ENCODE measurements at places on chromosomes 5 and 9.

DNA sequence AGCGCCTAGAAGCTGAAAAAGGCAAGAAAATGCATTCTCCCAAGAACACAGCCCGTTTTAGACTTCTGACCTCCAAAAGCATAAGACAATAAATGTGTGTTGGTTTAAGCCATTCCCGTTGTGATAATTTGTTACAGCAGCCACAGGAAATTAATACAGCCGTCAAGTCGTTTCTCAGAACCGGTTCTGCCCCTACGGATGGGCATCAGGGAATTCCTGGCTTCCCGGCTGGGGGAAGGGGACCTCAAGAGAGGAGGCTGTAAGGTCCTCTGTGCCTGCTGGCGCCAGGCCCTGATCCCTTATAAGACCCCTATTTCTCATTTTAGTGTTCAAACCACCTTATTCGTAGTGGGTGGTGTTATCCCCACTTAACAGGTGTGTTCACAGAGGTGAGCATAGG, 50.6 kb upstream of the RPL26L1 start:
- DNase-seq, result no peak

GRCh38 chr5:56674441-56674840, 140.9 kb upstream of the MAP3K1 start:
- DNase-seq, result no peak

GRCh38 chr5:97838214-97838613, 655.2 kb upstream of the RIOK2 start:
- peak; percentile 59 for DNase-seq

DNA sequence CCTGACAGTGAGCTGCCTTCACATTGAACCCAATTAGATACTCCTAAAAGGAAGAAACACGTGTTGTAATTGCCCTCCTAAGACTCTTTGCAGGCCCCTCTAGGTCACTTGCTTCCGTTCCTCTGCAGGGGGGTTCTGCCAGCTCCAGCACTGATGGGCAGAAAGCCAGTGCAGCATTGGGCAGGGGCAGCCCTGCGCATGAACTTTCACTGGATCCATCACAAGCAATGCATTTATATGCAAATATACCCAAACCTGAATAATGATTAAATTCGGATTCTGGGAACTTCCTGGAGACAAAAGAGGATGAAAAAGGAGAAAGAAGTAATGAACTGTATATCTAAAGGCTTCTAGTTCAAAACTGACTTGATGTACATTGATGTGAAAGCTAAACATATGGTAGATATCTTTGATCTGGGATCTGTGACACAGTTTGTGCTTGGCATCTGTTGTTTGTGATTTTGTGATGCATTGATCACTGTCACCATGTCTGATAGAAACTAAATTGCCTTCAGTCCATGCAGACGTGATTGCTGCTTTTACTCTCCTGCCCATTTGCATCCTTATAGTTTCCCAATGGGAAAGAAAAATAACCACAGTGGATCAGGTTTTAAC, 313.4 kb downstream of the DEPDC1B start:
- DNase-seq, result peak; percentile 60

GRCh38 chr5:149712439-149713147, 17.5 kb upstream of the PPARGC1B start:
- DNase-seq, result no peak

DNA sequence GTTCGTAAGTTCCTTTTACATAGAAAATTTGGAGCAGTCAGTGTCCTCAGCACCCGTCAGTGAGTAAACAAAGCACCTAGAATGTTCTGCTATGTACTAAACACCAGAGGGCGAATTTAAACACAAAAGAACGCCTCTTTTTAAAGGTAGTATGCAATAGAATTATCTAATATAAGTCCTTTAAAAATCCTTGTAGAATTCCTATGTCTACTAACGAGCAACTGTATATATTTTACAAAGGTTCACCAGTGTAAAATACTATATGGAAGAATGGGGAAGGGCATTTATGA, 499 bp upstream of the TMEM232 start:
- DNase-seq, result no peak

DNA sequence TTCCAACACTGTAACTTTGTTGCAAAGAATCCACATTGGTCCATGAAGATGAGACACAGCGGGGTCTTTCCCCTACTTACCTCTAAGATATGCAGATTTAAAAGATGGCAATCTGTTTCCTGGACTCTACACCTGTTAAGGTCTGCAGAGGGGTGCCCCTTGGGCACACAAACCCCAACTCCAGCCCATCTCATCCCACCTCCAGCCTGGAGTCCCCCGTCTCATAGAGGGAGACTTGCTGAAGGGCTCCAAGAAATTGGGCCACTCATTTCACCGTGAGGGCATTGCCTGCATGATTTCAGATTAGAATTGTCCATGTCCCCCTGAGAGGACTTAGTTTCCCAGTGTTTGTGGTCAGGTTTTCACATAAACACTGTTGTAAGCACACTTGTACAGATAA, 365.7 kb downstream of the IRX2 start:
- no peak for DNase-seq

GRCh38 chr9:130215341-130216119, 43.3 kb downstream of the NCS1 start:
- no peak for DNase-seq

GRCh38 chr9:125694478-125694877, 12.5 kb downstream of the MAPKAP1 start:
- no peak for DNase-seq

GRCh38 chr5:96370976-96371375, 62.1 kb downstream of the PCSK1 start:
- peak; percentile 72 for DNase-seq

- no peak for DNase-seq
These were observed 53.0 kb downstream of the PCDH1 start for GRCh38 chr5:141825241-141825671.

DNA sequence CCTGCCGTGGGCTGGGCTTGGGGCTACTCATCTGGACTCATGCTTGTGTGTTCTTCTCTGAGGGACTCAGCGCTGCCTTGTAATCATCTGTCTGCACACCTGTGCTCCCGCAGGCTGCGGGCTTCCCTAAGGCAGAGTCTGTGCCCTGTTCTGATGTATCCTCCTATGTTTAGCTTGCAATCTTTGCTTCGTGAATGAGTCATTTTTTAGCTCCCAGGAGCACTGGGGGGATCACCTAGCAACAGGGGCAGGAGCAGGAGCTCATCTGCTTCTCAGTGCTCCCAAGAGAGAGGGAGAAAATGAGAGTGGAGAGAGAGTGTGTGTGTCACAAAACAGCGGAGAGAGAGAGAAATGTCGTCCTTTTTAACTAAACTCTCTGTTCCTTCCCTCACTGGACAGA, 202.4 kb upstream of the ZNF618 start:
- no peak for DNase-seq

DNA sequence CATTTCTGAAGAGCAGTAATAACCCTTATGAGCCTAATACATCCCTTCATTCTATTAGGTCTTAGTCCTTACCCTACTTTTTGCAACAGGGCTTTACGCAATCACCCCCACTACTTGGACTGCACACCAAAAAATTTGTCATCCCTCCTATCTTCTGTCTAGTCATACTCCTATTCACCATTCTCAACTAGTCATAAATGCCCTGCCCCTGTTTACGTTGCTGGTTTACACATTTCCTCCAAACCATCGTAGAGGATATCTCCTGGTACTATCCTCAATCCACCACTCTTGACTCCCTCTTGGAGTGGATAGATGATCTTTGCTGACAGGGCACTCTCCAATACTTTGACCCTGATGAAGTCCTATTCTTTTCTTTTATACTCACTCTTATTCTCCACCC, 98.2 kb upstream of the CCNG1 start:
- no peak for DNase-seq

- DNase-seq, result no peak
These were observed 149.5 kb upstream of the LHFPL2 start for GRCh38 chr5:78797936-78798672.

- no peak for DNase-seq
These were observed 104.3 kb downstream of the TRPM6 start for GRCh38 chr9:74783408-74783807.

DNA sequence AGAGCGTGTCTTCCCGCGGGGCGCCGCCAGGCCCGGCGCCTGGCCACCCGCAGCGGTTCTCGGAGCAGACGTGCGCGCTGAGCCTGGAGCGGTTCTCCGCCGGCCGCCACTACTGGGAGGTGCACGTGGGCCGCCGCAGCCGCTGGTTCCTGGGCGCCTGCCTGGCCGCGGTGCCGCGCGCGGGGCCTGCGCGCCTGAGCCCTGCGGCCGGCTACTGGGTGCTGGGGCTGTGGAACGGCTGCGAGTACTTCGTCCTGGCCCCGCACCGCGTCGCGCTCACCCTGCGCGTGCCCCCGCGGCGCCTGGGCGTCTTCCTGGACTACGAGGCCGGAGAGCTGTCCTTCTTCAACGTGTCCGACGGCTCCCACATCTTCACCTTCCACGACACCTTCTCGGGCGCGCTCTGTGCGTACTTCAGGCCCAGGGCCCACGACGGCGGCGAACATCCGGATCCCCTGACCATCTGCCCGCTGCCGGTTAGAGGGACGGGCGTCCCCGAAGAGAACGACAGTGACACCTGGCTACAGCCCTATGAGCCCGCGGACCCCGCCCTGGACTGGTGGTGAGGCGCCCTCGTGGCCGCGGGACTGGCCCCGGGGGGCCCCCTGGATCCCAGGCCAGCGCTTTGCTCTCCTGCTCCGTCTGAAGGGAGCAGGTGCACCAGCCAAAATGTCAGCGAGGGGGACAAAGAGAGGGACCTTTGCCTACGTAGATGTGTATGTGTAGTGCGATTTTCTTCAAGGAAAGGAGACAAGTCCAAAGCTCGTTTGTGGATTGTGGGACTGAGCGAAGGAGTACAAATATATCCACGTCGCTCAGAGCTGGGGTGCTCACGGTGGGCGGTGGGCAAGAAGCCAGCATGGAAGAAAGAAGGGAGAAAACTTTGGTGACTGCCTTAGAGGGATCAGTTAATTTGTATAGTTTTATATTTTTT, 19.5 kb downstream of the BTNL9 start:
- DNase-seq, result no peak

- DNase-seq, result no peak
These were observed 7.8 kb downstream of the ALAD start for GRCh38 chr9:113393281-113393680.

GRCh38 chr9:16572005-16572734, 298.3 kb downstream of the BNC2 start:
- DNase-seq, result no peak

DNA sequence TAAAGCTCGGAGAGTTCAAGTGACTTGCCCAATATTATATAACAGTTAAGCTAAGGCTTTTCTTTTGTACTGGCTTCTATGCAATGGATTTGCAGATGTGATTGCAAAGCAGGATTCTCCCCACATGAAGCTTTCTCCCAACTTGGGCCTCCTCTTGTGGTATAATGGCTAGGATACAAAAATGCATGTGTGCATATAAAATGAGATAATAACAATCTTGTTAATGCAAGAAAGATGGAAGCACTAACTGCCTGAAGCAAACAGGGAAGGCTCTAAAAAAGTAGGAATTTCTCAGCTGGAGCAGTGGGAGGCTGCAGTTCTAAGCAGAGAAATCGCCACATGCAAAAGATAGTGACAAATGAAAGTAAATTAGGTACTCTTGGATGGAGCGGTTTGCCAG, 444.2 kb upstream of the RIOK2 start:
- DNase-seq, result no peak

- peak; percentile 49 for DNase-seq
These were observed 493 bp downstream of the PRXL2C start for GRCh38 chr9:96654450-96655197.

- DNase-seq, result no peak
These were observed 39.9 kb upstream of the SMIM15 start for GRCh38 chr5:61202213-61202612.

DNA sequence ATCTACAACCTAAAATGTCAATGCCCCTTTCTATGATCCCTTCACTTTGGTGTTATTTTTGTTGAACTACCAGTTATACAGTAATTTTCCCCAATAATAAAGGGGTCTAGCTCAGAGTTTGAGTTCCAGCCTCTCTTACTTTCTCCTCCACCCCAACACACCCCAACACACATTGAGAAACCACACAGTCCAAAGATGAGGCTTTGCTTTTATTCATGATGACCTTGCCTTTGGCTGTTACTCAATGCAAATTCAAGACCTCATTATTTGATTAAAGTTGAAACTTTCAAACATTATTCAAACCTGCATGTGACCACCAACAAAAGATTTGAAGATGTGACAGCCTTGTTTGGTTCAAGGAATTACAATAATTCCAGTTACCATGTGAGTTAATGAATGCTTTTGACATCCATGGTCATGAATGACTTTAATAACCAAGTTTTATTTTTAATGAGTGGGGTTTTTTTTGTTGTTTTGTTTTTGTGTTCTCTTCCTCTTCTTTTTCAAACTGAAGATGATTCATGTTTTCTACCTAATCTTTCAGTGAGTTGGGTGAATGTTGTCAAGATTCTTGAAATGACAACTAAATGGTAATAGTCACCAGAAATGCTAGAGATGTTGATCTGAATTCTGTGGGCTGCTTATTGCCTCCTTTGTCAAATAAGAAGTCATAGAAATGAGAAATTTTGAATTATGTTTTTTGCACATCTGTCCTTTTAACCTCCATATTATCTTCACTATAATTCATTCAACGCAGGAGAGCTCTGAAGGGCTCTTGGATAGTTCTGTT, 106.0 kb downstream of the HACD4 start:
- no peak for DNase-seq

- DNase-seq, result no peak
These were observed 136.4 kb downstream of the MCTP1 start for GRCh38 chr5:95148453-95148852.

- no peak for DNase-seq
These were observed 6.1 kb downstream of the SCAI start for GRCh38 chr9:125137200-125137599.

- DNase-seq, result no peak
These were observed 1089.2 kb downstream of the PTPRD start for GRCh38 chr9:9523476-9524139.

DNA sequence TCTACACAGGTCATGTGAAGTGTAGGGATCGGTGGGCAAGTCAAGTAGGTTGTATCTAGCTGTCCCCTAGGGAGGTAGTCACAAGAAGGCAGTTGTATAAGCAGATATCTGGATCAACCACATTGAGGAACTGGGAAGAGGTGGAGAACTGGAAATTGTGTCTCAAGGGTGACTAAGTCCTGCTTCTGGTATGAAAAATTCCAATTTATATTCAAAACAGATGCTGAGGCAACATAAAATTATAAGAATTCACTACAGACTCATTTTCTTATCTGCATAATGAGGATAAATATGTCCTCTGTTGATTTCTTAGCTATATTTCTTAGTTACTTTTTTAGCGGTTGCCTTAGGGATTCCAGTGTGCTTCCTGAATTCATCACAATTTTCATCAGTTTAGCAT, 46.8 kb downstream of the GALNT12 start:
- DNase-seq, result no peak

- no peak for DNase-seq
These were observed 614.7 kb downstream of the EBF1 start for GRCh38 chr5:158485047-158485446.

- no peak for DNase-seq
These were observed 238.9 kb upstream of the NR4A3 start for GRCh38 chr9:99582814-99583213.

GRCh38 chr5:142275496-142275895, 49.3 kb downstream of the SPRY4 start:
- no peak for DNase-seq

All from NCI-H446 (cell line).